Activated B cell treated with CpG ODN at 0.5 μM for 24 hours (primary cell): ENCODE measurements at places on chromosomes 1 and 21.

- DNase-seq = peak; percentile 52
Observed at GRCh38 chr1:83761167-83762038, 237.5 kb downstream of the TTLL7 start.

- no peak for DNase-seq
Observed at GRCh38 chr1:55445416-55445815, 230.3 kb upstream of the USP24 start.

DNA sequence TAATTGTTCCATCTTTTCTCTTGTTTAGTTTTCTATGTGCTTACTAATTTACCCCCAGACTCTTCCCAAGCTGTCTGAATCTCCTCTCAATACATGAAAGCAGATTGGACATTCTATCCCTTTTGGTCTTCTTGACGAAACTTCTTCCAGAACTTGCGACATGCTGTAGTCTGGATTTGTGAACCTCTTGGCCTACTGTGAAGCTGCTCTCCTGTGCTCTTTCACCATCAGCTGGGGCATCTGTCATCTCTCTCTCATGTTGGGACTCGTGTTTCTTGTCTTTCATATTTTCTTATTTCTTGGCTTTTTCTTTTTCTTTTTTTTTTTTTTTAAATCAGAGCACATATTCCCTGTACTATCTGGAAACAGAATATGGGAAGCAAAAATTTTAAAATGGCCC, 6.8 kb downstream of the CPT2 start:
- DNase-seq = no peak

DNA sequence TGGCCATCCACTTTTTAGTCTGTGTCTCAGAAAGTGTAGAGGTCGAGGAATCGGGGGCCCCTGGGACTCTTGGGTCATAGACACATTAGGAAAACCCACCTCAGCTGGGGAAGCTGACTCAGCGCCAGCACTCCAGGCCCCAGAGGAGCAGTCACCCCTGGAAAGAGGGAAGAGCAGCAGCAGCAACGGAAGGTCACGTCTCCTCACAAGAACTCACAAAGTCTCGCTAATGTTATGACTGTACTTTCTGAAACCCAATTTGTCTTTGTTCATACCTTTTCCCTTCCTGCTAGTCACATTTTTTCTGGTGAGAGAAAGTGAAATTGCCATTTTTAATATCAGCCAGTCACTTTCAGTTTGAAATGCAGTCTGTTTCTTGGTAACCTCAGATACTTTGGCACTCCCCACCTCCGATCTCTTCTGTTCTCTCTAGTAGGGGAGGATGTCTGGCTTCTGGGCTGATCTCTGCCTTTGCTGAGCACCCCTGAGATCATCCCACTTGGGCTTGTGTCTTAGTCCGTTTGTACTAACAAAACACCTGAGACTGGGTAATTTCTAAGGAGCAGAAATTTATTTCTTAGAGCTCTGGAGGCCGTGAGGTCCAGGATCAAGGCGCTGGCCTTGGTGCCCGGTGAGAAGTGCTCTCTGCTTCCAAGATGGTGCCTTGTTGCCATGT, 6.0 kb upstream of the NLRP3 start:
- no peak for DNase-seq

- no peak for DNase-seq
Observed at GRCh38 chr1:236688705-236689104, 2.4 kb downstream of the ACTN2 start.
